ENCODE measurements at places on chromosomes 11 and 22. TPM values are rescaled to one million over a fixed set of nuclear protein-coding genes. Genes with fewer than 3 reads are reported as not detected.
A peak's percentile ranks its signal among the peaks of the same experiment; 100 is the strongest.

The ST13 gene
- total RNA-seq: 138 TPM

The SOX6 gene
- 21.0 TPM for total RNA-seq

The MMP12 gene
- total RNA-seq: 0.29 TPM

The RNASEH2C gene
- total RNA-seq: 66.0 TPM

DNA sequence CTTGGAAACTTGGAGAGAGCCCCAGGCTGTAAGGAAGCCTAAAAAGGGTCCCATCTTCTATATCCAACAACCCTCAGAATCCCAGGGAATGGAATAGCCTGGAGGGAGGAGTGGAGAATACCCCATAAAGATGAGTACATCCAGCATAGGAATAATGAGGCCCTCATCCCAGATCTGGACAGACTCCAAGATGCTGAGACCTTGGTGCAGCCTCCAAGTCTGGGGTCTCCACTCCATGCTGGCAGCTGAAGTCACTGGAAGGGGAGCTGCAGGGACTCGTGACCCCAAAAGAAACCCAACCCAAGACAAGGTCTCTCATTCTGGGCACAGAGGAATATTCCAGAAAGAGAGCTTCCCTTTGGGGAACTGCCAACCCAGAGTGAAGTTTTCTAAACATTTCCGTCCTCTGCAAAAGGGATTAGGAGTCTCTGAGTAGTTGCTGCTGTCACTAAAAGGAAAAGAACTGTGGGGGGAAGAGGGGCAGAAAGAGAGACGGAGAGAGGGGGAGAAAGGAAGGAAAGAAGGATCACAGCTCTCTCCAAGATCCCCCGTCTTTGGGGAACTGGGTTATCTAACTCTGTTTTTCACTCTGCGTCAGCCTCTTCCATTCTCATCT is 589 bp downstream of the SCGB1A1 start:
- DNase-seq: no peak
- H3K27me3 ChIP-seq: no peaks in the 10 kb centered on the region
- no peaks in the 10 kb centered on the region for H3K36me3 ChIP-seq
- H3K4me3 ChIP-seq: no peak overlapping the region
- H3K27ac ChIP-seq: no peak overlapping the region

- no peak overlapping the region for H3K27ac ChIP-seq
- no peak for DNase-seq
- no peaks in the 10 kb centered on the region for H3K27me3 ChIP-seq
Observed at GRCh38 chr22:27636716-27637508, 164.6 kb downstream of the MN1 start.

GRCh38 chr11:78961937-78962701 is 387.5 kb upstream of the NARS2 start:
- H3K27me3 ChIP-seq: no peaks in the 10 kb centered on the region
- H3K36me3 ChIP-seq: no peaks in the 10 kb centered on the region
- DNase-seq: peak; percentile 70
- no peak overlapping the region for H3K27ac ChIP-seq
- peak overlapping the region; percentile 10 for H3K4me3 ChIP-seq
- peaks cover 4% of the 10 kb centered on the region for H3K4me1 ChIP-seq

DNA sequence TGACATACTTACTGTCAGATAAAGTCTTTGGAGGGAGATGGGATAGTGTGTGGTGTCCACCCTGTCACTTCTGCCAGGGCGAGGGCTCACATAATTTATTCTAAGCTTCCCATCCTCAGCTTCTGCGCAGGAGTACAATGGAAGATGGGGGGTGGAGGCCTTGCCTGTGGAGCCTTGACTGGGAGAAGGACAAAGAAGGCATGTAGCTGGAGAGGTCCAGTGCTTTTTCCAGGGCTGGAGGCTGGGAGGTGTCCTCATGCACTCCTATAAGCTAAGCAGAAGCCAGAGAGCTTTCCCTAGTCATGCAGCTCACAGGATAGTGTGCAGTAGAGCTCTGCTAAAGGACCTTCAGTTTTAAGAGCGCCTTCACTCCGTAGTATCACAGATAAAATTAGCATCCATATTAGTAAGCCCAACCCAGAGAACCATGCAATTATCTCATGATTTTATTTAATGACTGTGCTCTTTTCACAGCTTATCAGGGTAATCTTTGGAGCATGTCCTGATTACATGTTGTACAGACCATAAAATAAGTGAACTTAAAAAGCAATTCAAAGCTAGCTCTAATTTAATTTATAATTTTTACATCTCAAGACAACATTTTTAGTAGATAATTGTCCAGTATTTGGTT is 148.3 kb downstream of the TEAD1 start:
- H3K4me1 ChIP-seq: peaks cover 28% of the 10 kb centered on the region
- H3K27ac ChIP-seq: no peak overlapping the region
- H3K4me3 ChIP-seq: no peak overlapping the region
- H3K36me3 ChIP-seq: no peaks in the 10 kb centered on the region

- peak overlapping the region; percentile 74 for H3K27ac ChIP-seq
- peaks cover 7% of the 10 kb centered on the region for H3K36me3 ChIP-seq
- no peak for DNase-seq
- no peaks in the 10 kb centered on the region for H3K27me3 ChIP-seq
- no peak overlapping the region for H3K4me3 ChIP-seq
Observed at GRCh38 chr11:78560826-78561484, 13.7 kb downstream of the NARS2 start.

- no peak overlapping the region for H3K4me3 ChIP-seq
- no peaks in the 10 kb centered on the region for H3K36me3 ChIP-seq
- peak overlapping the region; percentile 79 for H3K27ac ChIP-seq
- H3K27me3 ChIP-seq: no peaks in the 10 kb centered on the region
Observed at GRCh38 chr11:9639985-9640384, 23.9 kb upstream of the SWAP70 start.

DNA sequence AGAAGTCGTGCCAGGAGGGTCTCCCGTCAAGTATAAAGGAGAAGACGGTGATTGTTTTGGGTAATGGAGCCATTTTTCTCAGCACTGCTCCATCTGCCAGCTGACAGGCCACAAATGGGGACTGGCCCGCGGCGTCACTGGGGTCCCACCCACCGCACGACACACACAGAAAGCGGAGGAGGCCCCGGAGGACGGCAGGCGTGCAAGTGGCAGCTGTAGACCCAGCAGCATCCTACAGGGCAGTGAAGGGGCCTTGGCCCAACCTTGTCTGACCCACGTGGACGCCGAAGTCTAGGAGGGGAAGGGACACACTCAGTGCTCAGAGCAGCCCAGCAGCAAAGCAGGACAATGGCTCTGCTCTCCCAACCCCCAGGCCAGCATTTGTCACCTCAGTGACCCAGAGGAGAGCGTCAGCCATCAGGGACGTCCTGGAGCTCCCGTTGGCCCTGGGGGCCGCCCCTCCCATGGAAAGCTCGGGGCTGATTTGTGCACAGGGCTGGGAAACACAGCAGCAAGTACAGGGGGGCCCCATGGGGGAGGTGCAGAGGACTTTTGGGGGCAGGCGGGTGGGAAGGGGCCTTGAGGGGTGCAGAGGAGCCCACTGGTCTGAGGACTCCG is 644.4 kb downstream of the BRD1 start:
- H3K36me3 ChIP-seq: no peaks in the 10 kb centered on the region
- no peak for DNase-seq
- no peak overlapping the region for H3K4me3 ChIP-seq
- no peaks in the 10 kb centered on the region for H3K27me3 ChIP-seq
- no peaks in the 10 kb centered on the region for H3K4me1 ChIP-seq

DNA sequence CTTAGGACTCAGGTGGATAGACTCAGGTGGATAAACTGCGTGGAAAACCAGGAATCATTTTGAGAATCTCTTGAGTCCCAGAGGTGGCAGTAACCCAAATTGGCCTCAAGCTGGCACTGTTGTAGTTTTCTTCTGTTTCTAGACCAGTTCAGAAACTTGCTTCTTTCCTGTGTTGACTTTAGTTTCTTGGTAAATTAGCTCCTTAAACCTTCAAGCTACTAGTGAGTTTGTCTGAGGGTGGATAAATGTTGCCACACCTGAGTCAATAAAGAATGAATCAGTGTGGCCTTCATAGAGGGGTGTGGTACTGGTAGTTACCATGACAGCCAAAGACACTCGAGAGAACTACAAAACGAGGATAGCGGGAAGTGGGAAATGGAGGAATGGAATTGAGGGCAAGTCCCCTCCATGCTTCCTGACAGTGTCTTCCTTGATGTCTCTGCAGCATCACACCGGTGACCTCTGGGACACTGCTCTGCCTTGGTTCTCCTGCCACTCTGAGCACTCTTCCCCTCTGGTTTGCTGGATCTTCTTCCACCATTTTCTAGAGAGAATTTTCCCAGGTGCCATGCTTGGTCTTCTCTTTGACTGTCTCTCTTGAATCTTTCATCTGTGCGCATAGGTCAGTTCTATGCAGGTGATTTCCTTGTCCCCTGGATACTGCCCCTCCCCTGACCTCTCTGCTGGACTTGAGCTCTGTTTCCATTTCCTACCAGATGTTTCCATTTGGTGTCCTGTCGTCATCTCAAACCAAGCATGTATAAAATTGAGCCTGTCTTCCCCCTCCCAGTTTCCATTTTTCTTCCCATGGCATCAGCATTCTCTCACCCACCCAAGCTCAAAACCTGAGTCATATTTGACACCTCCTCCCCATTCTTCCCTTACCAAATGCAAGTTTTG is 7.2 kb downstream of the POLD4 start:
- H3K27ac ChIP-seq: peak overlapping the region; percentile 21
- peaks cover 9% of the 10 kb centered on the region for H3K4me1 ChIP-seq
- no peak overlapping the region for H3K4me3 ChIP-seq
- no peaks in the 10 kb centered on the region for H3K36me3 ChIP-seq

DNA sequence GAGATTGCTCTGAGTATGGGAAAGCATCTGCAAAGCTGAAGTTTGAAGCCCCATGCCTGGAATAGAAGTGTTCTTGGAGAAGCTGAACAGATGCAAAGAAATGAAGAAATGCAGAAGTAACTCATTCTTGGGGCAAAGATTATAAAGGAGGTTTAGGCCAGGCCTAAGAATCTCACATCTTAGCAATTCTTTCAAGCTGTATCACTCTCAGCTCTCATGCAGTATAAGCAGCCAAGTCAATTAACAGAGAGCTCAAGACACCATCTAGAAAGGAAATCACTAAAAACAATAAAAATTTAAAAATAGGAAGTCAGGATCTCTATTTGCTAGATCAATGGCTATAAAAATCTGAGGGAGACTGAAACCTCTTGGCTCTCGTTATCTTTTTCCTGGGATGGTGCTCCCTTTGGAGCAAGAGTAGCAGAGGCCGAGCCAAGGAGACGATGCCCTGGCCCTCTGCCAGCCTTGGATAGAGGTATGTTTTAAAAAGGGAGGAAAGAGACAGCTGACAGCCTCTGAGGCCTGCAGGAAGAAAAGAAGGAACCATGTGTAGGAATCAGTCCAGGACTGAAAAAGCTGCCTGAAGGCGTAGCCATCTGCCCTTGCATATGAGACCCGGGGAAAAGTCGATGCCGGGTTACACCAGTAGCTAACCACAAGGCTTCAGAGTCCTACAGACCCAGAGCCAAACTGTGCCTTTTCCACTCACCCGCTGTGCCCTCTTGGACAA is 229.8 kb downstream of the BLID start:
- no peak overlapping the region for H3K27ac ChIP-seq
- no peaks in the 10 kb centered on the region for H3K36me3 ChIP-seq
- DNase-seq: no peak
- no peaks in the 10 kb centered on the region for H3K4me1 ChIP-seq

DNA sequence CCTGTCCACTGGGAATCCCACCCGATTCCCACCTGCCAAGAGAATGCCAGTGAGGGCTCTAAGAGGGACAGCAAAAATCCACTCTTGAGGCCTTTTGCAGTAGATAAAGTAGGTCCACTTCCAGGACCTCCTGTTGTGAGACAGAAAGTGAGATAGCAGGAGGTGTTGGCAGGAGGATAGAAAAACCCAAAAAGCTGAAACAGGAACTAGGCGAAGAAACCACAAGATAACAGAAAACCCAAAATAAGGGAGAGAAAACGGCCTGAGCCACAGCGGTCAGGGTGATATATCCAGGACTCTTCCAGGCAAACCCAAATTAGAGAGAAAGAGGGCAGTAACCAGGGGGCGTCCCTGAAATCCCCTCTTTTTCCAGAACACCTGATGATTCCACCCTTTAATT is 79.7 kb upstream of the LINC01488 start:
- H3K4me3 ChIP-seq: no peak overlapping the region
- no peak for DNase-seq
- no peaks in the 10 kb centered on the region for H3K27me3 ChIP-seq
- no peak overlapping the region for H3K27ac ChIP-seq

DNA sequence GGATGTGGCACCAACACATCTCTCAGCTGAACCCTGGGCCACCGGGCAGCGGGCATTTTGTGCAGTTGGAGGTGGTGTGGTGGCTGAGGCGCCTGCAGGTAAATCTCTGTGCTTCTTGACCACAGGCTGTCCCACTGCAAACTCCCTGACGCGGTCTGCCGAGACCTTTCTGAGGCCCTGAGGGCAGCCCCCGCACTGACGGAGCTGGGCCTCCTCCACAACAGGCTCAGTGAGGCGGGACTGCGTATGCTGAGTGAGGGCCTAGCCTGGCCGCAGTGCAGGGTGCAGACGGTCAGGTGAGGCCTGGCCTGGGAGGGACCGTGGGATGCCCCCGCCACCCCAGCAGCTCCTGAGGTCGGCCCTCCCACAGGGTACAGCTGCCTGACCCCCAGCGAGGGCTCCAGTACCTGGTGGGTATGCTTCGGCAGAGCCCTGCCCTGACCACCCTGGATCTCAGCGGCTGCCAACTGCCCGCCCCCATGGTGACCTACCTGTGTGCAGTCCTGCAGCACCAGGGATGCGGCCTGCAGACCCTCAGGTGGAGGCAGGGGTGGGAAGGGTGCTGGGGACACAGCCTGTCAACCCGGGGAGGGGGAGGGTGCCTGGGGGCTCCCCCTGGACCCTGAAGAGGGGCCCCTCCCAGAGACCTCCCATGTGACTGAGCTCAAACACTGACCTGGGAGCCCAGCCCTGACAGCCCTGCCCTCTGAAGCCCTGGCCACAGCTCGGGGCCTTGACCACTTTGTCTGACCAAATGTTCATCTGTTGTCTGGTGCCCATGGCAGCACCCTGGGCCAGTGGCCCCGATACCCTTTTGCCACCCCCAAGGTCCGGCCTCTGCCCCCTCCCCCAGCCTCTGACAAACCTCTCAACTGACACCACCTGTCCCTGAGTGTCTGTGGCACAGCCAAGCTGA is 4.6 kb upstream of the PGGHG start:
- H3K36me3 ChIP-seq: no peaks in the 10 kb centered on the region
- DNase-seq: no peak
- H3K27ac ChIP-seq: no peak overlapping the region
- no peak overlapping the region for H3K4me3 ChIP-seq
- peaks cover 12% of the 10 kb centered on the region for H3K27me3 ChIP-seq

DNA sequence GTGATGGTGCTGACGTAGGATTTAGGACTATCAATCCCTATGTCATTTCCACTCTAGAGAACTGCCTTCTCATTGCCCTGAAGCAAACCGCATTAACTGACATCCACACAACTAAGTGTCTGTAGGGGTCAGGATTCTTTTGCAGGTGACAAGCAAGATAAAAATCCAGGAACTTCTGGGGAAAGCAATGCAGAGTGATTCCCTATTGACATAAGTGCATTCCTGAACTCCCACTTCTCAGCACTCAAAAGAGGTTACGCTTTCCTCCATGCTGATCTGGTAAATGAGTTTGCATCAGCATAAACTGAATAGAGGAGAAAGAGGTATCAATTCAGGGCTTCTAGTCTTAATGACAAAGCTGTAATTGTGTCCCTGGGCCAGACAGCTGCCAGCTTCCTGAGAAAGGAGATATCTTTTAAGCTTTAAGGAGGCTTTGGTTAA is 224.6 kb upstream of the ISX start:
- no peaks in the 10 kb centered on the region for H3K36me3 ChIP-seq
- H3K27me3 ChIP-seq: no peaks in the 10 kb centered on the region
- H3K27ac ChIP-seq: no peak overlapping the region
- no peaks in the 10 kb centered on the region for H3K4me1 ChIP-seq
- DNase-seq: no peak

All from upper lobe of left lung (tissue), 6 donors.